Hippocampal formation (tissue), 2 donors: ENCODE measurements at places on chromosomes 3 and 15.

DNA sequence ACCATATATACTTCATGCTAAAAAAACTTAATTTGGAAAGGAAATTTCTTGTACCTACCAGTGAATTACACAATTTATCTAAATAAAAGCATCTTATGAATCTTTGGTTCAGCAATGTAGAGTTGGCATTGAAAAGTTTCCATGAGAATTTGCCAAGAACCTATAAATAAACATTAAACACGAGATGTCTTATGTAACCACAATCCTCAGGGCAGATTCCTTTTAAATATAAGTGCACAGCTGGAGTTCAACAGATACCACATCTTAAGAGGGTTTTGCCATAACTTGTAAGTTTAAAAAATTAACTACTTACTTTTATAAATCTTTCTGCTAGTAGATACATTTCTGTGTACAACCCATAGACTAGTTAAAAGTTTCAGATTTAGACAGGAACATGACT lies 499.3 kb upstream of the ARRDC4 start:
- no peak for DNase-seq

DNA sequence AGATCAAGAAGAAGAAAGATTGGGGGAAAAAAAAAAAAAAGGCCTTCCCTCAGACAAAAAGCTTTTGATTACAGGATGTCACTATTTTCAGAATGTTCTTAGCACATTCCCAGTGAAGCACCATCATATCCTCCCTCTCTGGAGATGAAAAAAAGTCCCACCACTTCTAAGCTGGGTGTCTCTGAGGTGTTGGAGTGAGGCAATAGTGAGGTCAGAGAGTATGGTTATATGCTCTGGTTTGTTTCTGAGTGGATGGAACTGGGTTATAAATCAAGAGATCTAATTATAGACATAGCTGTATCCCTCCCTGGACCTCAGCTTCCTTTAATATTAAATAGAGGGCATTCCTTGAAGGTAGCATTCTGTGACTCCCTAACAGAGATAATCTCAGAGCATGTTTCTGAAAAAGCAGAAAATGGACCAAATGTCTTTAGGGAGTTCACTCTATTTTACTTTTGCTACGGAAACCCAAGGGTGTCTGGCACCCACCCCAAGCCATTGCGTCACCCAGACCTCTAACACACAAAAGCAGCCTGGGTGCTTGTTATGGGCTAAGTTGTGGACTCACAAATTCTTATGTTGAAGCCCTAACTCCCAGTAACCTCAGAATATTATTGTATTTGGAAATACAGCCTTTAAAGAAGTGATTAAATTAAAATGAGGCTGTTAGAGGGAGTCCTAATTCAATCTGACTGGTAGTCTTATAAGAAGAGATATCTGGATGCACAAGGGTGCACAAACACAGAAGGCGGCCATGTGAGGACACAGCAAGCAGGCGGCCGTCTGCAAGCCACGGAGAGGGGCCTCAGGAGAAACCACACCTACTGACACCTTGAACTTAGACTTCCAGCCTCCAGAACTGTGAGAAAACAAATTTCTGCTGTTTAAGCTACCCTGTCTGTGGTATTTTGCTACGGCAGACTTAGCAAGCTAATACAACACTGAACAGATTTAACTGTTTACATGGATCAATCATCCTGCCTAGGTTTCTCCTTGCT lies 81.5 kb downstream of the MB21D2 start:
- no peak for DNase-seq

DNA sequence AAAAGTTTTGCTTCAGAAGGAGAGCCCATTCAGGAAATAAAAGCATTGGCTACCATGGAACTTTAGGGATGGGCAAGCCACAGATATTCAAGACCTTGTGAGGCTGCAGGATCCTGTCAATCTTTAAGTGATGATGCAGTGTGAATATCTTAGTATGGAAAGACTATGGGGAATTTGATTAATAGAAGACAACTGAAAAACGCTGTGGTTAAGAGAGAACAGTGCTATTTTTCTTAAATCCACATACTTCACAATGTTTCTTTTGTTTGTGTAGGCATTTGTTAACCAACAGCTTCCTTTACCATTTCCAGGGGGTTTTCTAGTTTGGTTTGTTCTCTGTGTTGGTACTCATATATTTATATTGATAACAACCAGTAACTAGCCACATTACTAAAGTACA lies 90.3 kb downstream of the TMEM212 start:
- DNase-seq, result no peak

DNA sequence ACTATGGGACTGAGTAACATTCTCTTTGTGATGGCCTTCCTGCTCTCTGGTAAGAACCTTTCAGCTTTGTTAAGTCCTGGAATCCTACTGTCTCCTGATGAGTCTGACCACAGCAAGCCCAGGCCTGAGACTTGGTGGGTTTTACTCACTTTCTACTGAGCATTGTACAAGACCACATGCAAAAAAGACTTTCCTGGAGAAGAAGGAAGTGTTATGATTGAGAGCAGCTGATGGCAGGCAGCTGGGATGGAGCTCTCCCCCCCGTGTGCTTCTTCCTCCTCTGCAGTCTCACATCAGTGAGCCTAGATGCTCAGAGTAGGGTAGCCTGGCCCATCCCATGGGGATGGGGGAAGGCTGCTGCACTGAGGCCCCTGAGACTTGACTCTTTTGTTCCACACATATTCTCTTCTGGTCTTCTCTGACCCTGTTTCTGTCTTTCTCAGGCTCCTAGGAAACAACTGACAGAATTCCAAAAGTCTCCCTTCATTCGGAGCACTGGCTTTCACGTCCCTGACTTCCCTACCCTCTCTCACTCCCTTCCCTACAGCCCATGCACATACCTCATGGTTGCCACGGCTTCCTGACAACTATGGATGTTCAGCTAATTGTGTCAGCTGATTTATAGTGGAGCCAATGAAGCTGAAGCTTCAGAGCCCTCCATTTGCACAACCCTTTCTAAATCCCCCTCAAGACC lies 36.6 kb downstream of the CD86 start:
- no peak for DNase-seq

DNA sequence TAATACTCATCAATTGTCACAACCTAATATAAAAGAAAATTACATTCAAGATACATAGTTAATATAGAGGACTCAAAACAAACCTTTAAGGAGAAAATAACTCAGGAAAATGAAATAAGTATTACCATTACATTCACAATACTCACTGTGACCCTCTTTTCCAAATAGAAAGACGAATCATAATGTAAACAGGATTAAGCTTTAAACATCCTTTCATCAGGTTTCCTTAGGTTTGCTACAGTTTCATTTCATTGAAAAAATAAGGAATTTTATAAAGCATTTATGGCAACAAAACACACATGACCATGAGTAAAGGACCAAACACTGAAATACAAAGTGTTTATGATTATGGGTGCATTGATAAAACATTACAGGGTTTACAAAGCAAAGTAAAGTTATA lies 162.7 kb downstream of the ALCAM start:
- no peak for DNase-seq

GRCh38 chr3:141523615-141524375 lies 37.0 kb downstream of the RASA2 start:
- no peak for DNase-seq

GRCh38 chr3:4250064-4250463 lies 53.1 kb upstream of the SETMAR start:
- DNase-seq, result no peak

DNA sequence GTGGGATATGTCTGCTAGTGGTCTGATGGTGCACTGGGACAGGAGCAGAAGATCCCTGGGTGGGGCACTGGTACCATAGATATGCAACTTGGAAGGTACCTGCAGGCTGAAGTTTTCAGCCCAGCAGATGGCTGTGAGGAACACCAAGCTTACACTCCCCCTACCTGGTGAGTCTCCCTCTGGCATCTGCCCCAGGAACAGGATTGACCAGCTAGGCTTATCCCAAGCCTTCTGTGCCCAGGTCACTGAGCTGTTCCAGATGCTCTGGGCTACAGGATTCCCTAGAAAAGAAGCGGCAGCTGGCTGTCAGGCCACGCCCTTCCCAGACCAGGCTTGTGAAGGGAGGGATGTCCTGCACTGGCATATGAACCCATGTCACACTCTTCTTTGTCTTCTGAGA lies 1130.0 kb downstream of the NAALADL2 start:
- DNase-seq, result no peak

- no peak for DNase-seq
These were observed 158.2 kb downstream of the RPLP1 start for GRCh38 chr15:69610858-69611257.

DNA sequence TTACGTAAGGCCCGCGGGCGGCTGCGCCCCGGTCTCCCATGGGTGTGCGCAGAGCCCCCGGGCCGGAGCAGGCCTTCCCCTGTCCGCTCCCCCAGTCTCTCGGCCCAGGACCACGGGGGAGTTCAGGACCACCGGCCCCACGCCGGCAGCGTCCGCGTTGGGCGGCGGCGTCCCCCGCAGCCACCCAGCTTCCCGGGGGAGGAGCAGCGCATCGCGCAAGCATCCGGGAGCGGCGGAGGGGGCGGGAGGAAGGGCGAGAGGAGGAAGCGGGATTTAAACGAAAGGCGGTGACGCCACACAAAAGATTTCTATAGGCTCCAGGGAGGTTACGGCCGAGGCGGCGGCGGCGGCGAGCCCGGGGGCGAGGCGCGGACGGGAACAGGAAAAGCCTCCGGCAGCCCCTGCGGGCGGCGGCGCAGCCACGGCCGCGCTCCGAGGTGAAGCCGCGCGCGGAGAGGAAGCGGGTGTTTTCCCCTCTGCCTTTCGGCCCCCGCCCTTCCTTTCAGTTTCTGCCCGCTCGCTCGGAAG lies at the start of gene TLNRD1:
Gene TLNRD1, plus strand, starts transcription at position 300 of the 528 bp plus-strand sequence. CDS start 1,349 bp downstream, outside the sequence.
- peak; percentile 69 for DNase-seq

DNA sequence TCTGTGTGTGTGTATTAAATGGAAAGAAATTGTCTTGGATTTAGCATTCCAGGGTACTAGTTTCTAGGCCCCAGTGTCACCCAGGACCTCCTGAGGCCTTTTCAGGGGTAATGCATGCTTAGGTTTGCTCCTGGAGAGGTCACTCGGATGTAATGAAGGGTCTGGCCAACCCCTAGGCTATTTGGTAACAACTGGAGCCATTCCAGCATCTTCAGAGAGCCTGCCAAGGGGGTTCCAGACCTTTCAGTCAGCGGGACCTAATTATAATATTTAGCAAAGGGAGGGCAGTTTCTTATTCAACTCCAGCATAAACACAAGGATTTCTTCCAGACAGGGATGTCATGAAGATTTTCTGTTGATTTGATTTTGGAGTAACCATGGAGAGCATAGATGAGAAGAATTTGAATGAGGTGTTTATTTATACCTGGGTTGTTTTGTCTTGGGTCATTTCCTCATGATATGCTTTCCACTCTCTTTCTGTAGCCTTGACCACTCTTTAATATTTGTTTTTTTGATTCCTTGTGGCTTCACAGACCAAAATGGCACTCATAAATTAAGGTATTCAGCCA lies 17.4 kb downstream of the KAT2B start:
- DNase-seq, result no peak

- no peak for DNase-seq
These were observed 10.6 kb downstream of the RBMS3 start for GRCh38 chr3:29291260-29291981.

GRCh38 chr3:73474619-73475018 lies 150.1 kb downstream of the PDZRN3 start:
- no peak for DNase-seq

GRCh38 chr3:124860599-124860998 lies 26.6 kb downstream of the ITGB5 start:
- no peak for DNase-seq

- peak; percentile 15 for DNase-seq
These were observed 39.9 kb upstream of the MB21D2 start for GRCh38 chr3:192957441-192958021.

GRCh38 chr3:61200270-61200669 lies 51.0 kb downstream of the FHIT start:
- no peak for DNase-seq

DNA sequence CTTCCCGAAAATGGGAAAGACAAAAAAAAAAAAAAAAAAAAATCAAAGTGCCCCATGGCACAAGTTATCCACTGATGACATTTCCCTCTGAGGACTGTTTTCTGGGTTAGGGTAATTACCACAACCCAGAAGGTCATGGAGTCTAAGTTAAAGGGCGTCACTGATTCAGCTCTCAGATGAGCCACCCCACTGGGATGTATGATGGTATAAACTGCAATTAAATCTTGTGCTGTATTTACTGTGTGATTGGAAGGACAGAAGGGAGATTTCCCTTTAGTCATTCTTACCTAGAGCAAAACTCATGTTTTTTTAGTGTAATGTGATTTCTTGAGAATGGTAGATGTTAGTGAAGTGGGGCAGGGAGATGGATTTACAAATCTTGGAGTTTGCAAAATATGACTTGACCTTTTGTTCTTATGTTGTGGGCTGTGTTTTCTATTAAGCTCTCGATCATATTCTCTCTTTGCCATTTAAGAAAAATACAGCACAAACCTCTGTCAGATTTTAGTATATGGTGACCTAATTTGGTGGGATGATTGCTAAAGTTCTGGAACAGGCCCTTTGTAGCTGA lies 244.2 kb downstream of the PTPRG start:
- no peak for DNase-seq

GRCh38 chr3:50078622-50079021 lies 10.1 kb upstream of the RBM5 start:
- DNase-seq, result no peak

DNA sequence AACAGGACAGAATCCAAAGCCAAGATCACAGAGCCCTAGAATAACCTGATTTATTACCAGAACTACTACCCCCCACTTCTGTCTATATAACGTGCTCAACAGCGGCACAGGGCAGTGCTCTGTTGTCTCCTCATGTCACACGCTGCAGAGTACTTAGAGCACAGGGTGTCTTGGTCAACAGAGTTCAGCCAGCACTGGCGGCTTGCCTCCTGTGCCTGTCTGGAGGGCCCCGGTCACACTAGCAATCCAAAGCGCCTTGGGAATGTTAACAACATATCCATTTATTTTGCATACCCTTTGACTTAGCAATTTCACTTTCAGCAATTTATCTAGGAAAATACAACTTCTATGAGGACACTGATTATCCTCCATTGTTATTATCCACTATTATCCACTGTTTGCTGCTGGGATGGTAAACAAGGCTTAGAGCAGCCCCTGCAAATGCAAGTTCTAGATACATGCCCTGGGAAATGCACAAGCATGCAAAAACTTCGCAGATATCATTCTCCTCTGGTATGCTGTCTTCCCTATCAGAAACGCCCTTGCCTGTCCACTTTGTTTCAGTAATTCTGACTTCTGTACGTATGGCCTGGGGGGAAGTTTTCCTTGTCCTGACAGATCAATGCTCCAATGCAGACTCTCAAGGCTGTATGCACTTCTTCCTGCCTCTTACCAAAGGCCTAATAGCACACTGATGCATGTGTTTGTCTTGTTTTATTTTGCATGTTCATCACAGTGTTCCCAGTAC lies 86.2 kb upstream of the OCA2 start:
- no peak for DNase-seq

DNA sequence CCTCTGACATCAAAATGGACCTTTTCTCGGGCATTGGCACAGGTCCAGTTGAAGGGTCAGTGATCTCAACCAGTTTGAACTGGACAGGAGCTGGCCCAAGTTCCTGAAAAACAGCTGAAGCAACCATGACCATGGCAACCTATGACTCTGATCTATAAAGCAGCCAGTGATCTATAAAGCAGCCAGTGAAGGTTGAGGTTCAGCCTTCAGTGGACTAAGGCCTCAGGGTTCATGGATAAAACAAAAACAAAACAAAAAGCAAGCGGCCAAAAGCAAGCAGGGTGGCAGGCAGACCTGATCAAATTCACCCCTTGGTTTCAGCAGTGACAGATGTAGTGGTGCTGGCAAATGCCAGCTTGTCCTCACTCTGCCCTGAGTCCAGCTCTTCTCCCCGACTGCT lies 10.0 kb upstream of the CHRNB4 start:
- DNase-seq, result no peak

GRCh38 chr3:139588450-139588849 lies 48.9 kb upstream of the RBP1 start:
- DNase-seq, result no peak
